BJ (cell line): ENCODE measurements at places on chromosomes 11 and 22.

DNA sequence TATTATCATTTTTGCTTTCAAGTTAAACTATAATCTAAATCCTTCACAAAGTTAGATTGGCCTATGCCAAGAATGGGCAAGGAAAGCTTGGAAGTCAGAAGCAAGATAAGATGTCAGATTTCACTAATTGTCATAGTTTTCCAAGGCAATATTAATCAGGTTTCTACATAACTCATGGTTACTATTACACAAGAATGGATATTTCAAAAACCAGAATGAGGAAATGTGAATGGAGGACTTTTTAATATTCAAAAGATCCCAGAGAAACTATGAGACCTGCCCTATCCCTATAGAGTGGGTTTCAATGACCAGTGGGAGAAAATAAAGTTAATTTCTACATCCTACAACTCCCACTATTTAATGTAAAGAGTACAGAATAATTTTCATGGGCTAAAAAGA lies 203.2 kb downstream of the CASP12 start:
- no peak for DNase-seq

- no peak for DNase-seq
These were observed 23.5 kb downstream of the LARGE1 start for GRCh38 chr22:33896575-33897447.

GRCh38 chr11:67031791-67032561 lies 9.0 kb downstream of the SYT12 start:
- no peak for DNase-seq

GRCh38 chr11:34259087-34259486 lies 98.7 kb downstream of the ABTB2 start:
- no peak for DNase-seq

GRCh38 chr11:123587044-123587443 lies 67.4 kb downstream of the SCN3B start:
- DNase-seq, result no peak

- no peak for DNase-seq
These were observed 114.2 kb upstream of the SEZ6L start for GRCh38 chr22:26054841-26055605.

- no peak for DNase-seq
These were observed 16.8 kb upstream of the B4GALNT4 start for GRCh38 chr11:352456-353031.

GRCh38 chr11:118662401-118663271 lies 16.8 kb downstream of the TREH start:
- no peak for DNase-seq

- DNase-seq, result no peak
These were observed 277.4 kb upstream of the NARS2 start for GRCh38 chr11:78851878-78852586.

- no peak for DNase-seq
These were observed 128.7 kb downstream of the DSCAML1 start for GRCh38 chr11:117668321-117668751.

DNA sequence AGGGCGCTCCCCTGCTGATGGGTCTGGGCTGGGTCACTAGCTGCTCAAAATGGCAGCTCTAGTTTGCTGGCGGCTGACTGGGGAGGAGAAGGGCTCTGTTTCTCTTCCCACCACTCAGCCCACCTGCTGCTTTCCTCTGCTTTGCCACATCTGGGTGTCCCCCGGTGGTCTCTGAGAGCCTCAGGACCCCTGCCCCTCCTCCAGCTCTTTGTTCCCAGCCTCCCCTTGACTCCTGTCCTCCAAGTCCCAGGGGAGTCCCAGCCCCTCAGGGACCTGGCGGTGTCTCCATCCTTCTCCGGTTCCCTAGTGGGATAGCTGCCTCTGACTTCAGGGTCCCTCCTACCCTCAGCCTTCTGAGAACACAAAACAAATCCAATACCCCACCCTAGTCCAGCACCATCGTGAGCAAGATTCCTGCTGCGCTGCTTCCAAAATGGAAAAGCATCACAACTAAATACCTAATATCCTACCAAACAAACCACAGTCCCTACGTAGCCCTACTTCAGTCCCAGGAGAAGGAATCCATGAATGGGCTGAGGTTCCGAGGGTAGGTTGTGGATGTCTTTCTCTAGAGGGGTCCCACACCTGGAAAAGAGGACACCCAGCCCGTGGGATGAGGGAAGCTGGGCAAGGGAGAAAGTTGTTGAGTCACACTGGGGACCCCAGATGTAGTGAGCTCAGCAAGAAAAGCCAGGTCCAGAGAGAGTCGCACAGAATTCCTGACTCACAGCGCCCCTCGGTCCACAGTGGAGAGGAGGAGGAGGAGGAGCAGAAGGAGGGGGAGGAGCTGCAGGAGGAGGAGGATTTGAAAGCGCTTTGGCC lies 45.0 kb upstream of the NNMT start:
- DNase-seq, result no peak

DNA sequence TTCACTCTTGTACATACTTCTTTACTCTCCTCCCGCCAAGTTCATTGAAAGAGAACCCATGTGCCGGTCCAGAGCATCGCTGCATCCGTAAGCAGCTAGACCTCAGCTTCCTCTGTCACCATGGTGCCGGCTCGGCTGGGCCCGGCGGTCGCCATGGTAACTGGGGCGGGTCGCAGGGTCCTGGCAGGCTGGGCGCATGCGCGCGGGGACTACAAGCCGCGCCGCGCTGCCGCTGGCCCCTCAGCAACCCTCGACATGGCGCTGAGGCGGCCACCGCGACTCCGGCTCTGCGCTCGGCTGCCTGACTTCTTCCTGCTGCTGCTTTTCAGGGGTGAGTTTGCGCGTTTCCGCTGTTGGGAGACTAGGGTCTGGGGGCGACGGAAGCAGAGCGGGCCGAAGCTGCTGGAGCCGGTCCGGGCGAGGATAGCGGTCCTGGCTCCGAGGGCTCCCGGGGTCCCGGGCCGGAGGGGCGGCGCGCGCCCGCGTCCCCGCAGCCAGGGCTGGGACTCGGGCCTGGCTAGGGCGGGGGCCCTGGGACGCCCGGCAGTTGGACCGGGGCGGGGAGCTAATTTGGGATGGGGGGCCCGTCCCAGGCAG lies at the start of gene JAM3:
TSS of gene JAM3 (plus strand) at position 244 of the 597 bp plus-strand sequence. CDS start at position 256, 12 bp downstream.
- DNase-seq, result peak; percentile 74

- no peak for DNase-seq
These were observed 3.6 kb downstream of the OTOG start for GRCh38 chr11:17550450-17551346.

DNA sequence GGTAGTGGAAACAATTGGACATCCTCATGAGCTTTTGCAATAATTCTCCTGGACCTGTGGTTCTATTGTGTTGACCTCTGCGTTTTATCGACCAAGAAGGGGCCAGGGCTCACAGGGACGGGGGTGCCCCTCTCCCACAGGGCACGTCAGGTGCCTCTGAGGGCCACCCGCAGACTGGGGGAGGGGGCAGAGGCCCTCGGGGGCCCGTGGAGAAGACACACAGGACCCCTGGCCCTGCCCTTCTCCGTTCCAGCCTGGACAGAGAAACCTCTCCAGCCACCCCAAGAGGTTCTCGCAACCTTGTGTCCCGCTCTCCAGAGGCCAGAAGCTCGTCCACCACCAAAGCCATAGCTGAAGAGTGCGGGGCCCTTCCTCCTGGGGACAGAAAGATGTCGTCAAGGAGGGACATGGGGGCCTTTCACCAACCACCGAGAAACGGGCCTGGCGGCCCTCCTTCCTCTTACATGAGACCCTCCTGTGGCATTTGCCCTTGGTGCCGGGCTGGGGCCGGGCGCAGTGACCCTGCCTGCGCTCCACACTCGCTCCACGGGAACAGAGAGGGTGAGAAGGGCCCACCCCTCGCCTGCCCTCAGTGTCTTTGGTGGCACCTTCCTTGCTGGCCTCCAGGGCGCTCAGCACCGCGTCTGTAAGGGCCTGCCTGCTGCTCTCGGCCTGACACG lies 57.3 kb downstream of the GRAMD4 start:
- no peak for DNase-seq

- DNase-seq, result no peak
These were observed 14.6 kb downstream of the CELSR1 start for GRCh38 chr22:46522797-46523196.

DNA sequence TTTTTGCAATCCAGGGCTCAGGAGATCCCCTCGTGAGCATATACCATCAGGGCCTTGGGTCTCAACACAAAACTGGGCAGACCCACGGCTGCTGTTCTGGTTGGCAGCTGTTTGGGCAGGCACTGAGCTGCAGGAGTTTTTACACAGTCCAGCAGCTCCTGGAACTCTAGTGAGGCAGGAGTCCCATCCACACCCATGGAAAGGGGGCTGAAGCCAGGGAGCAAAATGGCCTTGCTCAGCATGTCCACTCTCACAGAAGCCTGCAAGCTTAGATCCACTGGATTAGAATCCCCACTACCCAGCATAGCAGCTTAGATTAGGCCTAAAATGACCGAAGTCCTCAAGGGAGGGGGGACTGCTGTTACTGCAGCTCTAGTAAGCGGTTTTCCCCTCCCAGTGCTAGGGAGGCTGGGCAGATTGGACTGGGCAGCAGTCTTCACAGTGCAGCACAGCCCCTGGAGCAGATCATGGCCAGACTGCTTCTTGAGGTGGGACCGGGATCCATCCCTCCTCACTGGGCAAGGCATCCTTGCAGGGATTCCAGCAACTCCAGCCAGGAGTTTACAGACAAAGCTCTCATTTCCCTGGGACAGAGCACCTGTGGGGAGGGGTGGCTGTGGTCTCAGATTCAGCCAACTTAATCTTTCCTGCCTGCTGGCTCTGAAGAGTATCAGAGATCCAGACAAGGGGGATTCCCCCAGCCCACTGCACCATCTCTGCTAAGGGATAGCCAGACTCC lies 36.4 kb upstream of the CARD16 start:
- DNase-seq, result no peak

DNA sequence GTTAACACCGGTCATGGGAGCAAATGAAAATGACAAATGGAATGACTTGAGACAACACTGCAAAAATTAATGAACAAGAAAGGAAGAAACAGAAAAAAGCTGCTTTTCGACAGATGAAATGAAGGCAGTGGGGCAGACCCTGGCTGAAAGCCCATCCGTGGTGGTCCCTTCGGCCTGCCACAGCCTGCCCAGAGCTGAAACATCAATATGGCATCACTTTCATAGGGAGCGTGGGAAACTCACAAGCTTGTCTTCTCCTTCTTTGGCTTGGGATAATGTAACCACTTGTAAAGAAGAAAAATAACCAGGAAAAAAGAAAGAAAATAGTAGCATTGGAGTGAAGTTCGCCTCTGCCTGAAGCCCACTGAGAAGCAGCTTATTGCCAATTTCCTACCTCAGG lies 78.8 kb downstream of the CTTN start:
- DNase-seq, result no peak

GRCh38 chr11:92361551-92361950 lies 136.9 kb downstream of the FAT3 start:
- no peak for DNase-seq

GRCh38 chr11:119671051-119671450 lies 57.9 kb downstream of the NECTIN1 start:
- peak; percentile 1 for DNase-seq

DNA sequence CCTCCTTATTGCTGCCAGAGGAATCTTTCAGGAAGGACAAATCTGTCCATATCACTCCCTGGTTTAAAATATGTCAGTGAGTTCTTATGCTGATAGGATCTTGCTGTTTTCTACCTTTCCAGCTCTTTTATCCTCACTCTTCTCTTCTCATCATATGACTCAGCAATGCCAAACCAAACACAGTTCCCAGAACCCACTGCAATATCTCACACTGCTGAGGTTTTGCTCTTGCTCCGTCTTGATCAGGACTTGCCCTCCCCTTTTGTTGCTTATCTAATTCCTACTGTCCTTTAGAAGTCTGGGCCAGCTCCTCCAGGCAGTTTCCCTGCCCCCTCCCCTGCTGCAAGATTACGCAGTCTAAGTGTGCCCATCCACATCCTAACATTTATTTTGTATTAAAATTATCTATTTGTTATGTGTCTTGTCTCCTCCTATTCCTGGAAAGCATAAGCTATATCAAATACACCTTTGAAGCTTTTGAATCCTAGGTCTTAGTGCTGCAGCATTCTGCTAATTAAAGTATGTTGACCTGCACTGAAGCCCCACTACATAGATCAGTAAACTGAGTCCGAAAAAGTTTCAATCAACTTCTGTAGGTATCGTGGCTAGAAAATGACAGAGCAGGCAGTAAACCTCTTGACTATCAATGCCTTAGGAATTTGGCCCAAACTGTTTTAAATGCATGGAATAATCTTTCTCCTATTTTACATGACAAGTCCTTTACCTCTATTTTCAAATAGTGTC lies 119.2 kb upstream of the C11orf87 start:
- no peak for DNase-seq

- no peak for DNase-seq
These were observed 463.1 kb upstream of the FAT3 start for GRCh38 chr11:91761406-91762025.

GRCh38 chr11:6771926-6772893 lies at the start of gene OR2AG2:
Gene OR2AG2, minus strand, starts transcription at chr11:6771976. Its CDS starts 3,019 bp downstream, at chr11:6768957.
- no peak for DNase-seq

- no peak for DNase-seq
These were observed 93.0 kb upstream of the TOP3B start for GRCh38 chr22:22075382-22076163.

GRCh38 chr11:2094354-2095197 lies 44.6 kb downstream of the IGF2 start:
- DNase-seq, result no peak

GRCh38 chr11:18393581-18394274 lies 635 bp upstream of the LDHA start:
- DNase-seq, result no peak

- DNase-seq, result no peak
These were observed 105.7 kb upstream of the TMEM45B start for GRCh38 chr11:129709801-129710398.

DNA sequence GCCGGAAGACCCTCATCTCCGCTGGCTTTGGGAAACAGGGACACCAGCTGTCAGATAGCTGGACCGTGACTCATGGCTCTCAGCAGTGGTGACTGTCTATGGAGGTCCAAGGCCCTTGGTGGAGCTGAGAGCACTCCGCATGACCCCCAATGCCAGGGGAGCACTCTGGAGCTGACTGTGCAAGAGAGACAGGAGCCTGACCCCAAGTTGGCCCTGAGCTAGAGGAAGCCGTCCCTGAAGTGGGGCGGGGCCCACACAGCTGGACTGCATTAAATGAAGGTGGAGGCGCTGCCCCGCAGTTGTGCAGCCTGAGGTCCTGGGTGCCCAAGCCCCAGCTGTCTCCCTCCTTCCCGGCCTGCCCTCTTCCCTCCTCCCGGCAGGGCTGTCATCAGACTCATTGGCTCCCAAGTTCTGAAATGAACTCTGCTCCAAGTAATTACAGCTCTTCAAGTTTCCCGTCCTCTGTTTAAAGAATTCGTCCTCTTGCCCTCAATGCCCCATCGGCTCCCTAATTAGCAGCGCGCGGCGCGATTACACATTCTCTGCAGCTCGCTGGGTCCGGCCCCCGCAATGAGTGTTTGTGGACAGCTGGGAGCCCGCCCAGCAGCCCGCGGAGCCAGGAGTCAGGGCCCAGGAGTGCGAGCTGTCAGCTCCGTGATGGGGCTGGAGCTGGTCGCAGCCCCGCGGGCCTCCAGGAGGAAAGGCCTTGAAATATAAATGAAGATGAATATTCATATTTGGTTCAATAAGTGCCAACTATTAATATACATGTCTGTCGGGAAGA lies 93.2 kb upstream of the LMO1 start:
- no peak for DNase-seq

- no peak for DNase-seq
These were observed 102.2 kb upstream of the FGF3 start for GRCh38 chr11:69921128-69922014.

- DNase-seq, result no peak
These were observed 20.7 kb downstream of the PLEKHA7 start for GRCh38 chr11:16993495-16993894.
